ENCODE measurements at places on chromosomes 7 and 10. TPM values are rescaled to one million over a fixed set of nuclear protein-coding genes. Genes with fewer than 3 reads are reported as not detected.

- DNase-seq = no peak
Measured at GRCh38 chr7:88280801-88281200, 25.9 kb downstream of the STEAP4 start.

DNA sequence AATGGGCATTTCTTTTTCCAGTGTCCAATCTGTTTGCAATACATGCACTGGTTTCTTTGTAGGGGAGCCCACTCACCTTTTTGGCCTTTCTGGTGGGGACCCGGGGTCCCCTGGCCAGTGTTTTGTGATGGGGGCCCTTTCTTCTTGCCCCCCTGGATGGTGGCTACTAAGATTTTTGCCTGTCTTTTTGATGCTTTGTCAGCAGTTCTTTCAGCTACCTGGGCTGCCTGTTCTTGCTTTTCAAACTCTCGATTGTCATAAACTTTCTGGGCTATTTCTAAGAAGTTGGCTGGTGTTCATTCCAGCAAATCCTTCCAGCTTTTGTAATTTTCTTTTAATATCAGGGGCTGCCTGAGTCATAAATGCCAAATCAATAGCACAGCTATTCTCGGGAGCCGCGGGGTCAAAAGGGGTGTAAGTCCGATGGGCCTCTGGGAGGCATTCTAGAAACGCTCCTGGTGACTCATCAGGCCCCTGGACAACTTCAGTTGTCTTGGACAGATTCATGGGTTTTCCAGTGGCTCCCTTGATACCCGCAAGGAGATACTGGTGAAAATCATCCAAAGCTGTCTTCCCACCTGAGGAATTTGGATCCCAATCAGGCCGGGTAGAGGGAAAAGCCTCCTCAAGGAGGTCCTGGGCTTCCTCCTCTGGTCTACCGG lies 79.0 kb downstream of the PRR15 start:
- DNase-seq = no peak

DNA sequence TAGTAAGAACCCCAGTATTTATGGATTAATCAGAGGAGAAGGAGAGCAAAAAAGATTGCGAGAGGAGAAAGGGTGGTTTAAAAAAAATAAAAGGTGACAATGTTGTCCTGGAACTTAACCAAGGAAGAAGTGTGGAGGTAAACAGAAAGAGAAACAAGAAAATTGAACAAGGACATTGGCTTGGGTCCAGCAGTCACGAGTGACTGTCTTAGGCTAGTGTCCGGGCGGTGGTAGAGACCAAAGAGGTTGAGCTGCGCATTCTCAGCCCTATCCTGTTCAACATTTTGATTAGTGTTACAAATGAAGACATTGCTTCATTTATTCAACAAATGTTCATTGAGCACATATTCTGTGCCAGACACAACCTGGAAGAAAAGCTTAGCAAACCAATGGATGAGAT lies 329.9 kb downstream of the FGFR2 start:
- DNase-seq = no peak

DNA sequence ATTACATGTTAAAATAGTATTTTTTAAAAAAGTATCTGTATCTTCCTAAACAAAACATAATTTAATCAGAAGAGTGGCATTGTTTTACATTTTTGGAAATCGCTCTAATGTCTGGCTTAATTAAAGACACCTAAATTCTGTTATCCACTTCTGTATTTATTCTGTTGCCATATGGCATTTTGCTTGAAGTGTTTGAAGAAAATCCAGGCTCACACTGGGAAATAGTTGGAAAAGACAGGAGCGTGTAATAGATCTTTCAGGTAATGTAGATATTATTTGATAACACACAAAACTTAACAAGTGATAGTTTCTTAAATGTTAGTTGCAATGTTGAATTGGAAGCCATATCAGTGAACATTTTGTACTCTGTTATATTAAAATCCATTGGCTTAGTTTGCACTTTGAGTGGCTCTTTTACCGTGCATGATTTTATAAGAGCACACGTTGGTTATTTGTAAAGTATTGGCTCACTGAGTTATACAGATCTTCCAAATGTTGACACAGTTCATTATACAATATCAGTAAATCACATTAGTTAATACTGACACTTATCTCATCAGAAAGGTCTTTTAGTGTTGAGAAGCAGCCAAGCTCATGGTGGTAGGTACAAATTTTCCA lies 128.4 kb upstream of the NPVF start:
- DNase-seq = no peak

GRCh38 chr10:68900427-68901104 lies 549 bp upstream of the DDX50 start:
- no peak for DNase-seq

DNA sequence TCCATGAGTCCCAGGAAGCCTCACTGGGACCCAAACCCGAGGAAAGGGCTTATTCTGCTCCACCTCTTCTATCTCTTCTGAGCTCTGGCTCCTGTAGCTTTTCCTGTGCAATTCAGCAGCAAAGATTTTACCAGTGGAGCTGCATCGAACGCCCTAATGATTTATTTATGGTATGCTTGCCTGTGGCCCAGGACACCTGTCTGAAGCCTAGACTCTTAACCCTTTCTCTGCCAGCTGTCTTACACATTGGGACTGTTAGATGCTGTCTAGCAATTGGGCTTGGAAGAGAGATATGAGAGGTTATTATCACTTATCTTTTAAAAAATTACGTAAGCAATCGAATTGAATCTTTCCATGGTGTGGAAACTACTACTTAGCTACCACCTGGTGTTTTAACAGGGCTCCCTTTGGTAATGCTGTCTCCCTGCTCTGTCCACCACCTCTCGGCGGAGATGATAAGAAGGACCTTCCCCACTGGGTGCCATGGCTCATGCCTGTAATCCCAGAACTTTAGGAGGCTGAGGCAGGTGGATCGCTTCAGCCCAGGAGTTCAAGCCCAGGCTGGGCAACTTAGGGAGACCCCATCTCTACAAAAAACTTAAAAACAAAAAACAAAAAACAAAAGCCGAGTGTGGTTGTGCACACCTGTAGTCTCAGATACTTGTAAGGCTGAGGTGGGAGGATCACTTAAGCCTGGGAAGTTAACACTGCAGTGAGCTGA lies 8.8 kb downstream of the ACSL5 start:
- no peak for DNase-seq

- peak; percentile 60 for DNase-seq
Measured at GRCh38 chr7:27155816-27156507, 513 bp downstream of the HOXA7 start.

GRCh38 chr7:115558161-115558560 lies 472.4 kb downstream of the TFEC start:
- DNase-seq = no peak

DNA sequence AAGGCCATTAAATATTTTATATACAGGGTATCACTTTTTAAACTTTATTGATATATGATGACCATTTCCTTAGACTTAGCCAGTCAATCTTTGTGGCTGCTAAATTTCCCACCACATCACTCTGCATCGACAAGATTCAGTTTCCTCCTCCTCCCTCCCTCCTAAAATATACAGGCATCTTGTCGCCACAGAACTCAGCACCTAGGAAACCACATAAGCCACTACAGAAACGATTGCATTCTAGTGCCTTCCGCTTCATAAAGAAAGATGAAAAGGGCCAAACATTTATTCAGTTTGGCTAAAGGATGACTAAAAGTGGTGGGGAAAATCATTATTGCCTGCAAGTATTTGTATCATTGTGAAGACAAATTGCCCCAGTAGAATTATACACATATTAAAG lies 30.7 kb downstream of the ERCC6 start:
- DNase-seq = no peak

DNA sequence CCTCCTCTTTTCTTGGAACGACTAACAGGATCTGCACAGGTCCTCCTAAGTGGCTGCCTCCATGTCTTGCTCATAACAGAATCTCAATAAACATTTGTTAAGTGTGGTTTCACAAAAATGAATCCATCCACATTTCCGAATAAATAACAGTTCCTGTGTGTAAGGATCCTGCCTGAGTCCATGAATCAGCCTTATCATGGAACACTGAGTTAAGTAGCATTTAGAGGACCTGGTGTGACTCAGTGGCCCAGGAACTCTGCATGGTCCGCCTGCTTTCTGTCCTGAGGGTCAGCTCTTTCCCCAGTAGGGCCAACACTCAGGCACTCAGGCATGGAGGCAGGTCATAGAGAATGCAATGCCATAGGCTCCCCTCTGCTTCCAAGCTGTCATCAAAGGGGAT lies 15.8 kb upstream of the C10orf90 start:
- no peak for DNase-seq

DNA sequence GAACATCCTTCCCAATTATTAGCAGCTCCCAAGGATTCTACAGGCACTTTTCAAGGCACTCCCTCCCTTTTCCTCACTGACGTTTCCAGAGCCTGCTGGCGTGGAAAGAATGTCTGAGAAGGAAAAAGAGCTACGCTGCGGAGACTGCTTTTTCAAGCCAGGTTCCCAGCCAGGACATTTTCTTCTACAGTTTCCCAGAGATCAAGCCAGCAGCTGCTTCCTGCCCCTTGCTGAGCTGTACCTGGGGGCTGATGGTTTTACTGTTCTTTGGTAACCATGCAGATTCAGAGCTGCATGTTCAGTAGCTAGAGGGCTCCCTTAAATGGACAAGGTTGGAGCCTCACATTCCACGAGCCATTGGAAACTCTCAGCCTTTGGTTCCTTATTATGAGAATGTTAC lies 133.4 kb downstream of the EVX1 start:
- DNase-seq = no peak

- DNase-seq = no peak
Measured at GRCh38 chr10:34922138-34922537, 107.0 kb upstream of the PARD3 start.

GRCh38 chr7:41038211-41038610 lies 664.7 kb downstream of the INHBA start:
- DNase-seq = no peak

DNA sequence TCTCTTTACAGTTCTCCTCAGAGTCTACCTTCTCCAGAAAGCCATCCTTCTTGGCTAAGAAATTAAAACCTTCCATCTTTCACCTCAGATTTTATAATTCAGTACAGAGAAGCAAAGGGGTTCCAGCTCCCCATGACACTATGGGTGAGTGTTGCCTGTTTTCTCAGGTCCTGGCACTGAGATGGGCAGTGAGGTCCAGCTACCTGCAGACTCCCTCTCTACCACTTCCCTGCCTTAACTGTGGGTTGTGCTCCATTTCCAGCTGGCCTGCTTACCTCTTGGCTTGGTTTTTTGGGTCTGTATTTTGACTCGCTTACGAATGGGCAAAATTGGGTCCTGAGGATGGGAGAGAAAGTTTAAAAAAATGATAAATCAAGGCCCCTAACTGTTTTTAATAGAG lies 26.3 kb downstream of the ZCWPW1 start:
- no peak for DNase-seq

DNA sequence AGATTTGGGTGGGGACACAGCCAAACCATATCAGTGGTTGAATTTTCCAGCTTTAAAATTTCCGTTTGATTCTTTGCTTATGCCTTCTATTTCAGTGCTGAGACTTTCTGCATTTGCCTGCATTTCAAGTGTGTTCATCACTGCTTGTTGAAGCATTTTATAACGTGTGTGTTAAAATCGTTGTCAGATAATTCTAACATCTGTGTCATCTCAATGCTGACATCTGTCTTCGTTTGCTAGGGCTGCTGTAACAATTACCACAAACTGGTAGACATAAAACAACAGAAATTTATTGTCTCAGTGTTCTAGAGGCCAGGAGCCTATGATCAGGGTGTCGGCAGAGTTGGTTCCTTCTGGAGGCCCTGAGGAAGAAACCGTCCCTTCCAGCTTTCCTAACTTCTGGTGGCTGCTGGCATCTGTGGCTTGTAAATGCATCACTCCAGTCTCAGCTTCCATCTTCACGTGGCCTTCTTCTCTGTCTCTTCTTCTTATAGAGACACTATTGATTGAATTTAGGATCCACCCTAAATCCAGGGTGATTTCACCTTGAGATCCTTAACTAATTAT lies 71.1 kb upstream of the SDK1 start:
- DNase-seq = no peak

MDH2 gene
- total RNA-seq = 168 TPM

CNNM1 gene
- total RNA-seq = not detected

INMT gene
- 0.08 TPM for total RNA-seq

CCL24 gene
- not detected for total RNA-seq

WNT8B gene
- total RNA-seq = not detected

SEMA3D gene
- 5.5 TPM for total RNA-seq

TUBB8 gene
- total RNA-seq = not detected

GFRA1 gene
- total RNA-seq = 26.5 TPM

Measured in SJCRH30 (cell line).